ENCODE measurements at places on chromosomes 1 and 21. TPM values are rescaled to one million over a fixed set of nuclear protein-coding genes. Genes with fewer than 3 reads are reported as not detected.
A peak's percentile ranks its signal among the peaks of the same experiment; 100 is the strongest.

DNA sequence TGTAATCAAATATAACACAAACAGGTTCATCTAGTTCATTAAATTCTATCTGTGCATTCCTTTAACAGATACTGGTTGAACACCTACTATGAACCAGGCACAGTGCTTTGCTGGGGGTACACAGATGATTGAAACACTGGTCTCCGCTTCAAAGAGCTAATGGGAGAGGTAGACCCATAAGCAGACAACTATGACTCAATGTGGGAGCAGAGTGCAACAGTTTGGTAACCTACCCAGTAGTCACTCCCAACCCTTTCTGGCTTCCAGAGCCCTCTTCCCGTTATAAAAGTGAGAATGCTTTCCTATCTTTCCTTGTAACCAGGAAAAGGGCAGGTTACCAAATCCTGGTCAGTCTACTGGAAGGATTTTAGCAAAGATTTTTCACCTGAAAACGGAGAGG lies 8.0 kb upstream of the ETV3 start:
- no peak for DNase-seq

DNA sequence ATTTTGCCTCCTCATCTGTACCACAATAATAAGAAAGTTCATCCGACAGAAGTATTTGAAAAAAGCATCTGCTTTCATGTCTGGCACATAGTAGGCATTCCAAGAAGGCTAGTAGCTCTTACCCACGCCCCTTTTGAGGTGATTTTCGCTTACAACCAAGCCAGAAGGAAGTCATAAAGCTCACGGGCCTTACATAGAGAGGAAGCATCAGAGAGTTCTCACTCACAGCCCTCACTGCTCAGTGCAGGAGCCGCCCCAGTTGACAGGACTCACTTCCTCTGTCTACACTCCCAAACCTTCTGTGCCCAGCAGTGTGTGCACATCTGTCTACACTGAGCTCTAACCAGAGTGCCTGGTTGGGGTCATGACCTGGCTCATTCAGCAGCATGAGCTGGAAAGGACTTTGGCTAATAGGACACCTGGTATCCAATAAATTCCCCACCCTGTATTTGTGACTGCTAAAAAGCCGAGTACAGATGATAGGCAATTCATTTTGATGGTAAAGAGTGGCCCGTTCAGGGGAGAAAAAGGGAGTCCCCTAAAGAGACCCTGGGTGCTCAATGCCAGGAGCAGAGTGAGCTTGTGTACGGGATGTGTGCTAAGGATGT lies 36.8 kb upstream of the DUSP10 start:
- DNase-seq: no peak

DNA sequence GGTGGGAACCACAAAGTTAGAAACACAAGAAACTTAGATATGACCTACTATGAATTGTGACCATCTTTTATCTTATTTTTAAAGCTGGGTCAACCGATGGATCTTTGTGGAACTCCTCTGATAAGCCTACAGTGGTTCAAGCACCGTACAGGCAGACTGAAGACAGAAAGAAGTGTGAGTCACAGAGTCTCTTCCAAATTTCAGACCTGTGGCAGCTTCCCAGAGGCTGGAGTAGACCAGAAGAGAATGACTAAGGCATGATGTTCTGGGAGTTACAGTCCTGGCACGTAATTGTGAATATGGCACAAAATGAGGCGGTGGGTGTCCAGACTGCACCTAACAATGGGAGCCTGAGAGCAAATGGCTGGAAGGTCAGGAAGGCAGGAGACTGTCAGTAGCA lies 70.0 kb downstream of the LMO4 start:
- DNase-seq: peak; percentile 27

DNA sequence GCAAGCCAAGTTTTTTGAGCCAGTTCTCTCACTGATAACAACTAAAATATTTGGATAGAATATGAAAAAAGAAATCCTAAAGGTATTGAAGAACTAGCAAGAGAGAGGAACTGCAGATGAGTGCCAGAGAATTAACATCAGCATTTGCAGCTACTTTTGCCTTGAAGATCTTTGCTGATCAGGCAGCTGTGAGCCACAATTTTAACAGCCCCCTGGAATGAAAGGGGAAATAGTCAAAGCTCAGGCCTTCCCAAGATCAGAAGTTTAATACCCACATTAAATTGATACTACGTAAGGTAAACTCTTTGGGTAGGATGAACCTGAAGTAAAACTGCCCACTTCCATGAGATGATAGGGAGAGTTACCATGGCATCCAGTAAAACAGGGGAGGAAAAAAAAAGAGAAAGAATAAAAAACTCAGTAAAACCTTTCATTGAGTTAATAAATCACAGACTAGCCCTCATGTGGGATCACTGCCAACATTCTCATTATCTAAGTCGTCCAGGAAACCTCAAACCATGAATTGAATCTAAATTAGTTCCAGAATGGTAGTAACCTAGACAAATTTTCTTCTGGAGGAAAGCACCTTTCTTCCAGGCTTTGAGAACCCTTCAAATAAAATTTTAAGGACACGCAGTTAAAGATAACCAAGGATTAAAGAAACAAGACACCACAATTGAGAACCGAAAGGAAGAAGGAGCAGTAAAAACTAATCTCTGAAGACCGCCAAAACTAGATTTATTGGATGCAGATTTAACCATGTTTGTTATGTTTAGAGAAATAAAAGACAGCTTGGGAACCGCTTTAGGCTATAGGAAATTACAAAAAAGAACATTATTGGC lies 28.3 kb downstream of the SCP2 start:
- DNase-seq: peak; percentile 39

The TMPRSS2 gene
- not detected for total RNA-seq

- DNase-seq: peak; percentile 6
These were observed 96.7 kb downstream of the ZP4 start for GRCh38 chr1:237794071-237794470.
